ENCODE measurements at places on chromosomes 16 and 17.

- no peak for DNase-seq
These were observed 37.9 kb downstream of the PIGL start for GRCh38 chr17:16254773-16255400.

DNA sequence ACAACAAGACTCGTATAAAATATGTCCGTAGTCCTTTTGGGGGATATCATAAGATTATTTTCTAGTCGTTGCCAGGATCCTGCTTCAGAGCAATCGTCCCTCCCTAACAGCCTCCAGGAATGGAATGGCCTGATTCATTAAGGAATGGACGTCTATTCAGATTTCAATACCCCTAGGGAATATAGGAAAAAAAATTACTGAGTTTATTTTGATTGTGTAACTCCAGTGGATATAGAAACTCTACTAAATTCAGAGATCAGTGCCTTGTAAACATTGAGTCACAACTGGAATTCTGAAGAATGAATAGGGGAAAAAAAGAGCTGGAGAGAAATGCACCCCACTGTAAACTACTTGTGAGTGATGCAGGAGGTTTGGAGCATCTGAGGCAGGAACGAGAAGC lies 1171.5 kb upstream of the GOT2 start:
- no peak for DNase-seq

GRCh38 chr16:9334103-9334502 lies 242.7 kb downstream of the HAPSTR1 start:
- no peak for DNase-seq

- no peak for DNase-seq
These were observed 5.8 kb upstream of the RPRML start for GRCh38 chr17:46984892-46985291.

DNA sequence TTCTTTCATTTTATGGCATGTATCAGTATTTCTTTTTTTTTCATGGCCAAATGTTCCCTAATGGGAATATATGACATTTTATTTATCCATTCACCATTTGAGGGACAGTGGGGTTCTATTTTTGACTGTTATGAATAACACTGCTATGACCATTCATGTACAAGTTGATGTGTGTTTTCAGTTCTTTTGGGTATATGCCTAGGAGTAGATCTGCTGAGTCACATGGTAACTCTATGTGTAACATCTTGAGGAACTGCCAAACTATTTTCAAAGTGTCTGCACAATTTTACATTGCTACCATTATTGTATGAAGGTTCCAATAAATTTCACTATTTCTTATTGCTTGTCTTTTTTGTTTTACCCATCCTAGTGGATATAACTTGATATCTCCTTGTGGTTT lies 223.0 kb downstream of the TANC2 start:
- peak; percentile 23 for DNase-seq

DNA sequence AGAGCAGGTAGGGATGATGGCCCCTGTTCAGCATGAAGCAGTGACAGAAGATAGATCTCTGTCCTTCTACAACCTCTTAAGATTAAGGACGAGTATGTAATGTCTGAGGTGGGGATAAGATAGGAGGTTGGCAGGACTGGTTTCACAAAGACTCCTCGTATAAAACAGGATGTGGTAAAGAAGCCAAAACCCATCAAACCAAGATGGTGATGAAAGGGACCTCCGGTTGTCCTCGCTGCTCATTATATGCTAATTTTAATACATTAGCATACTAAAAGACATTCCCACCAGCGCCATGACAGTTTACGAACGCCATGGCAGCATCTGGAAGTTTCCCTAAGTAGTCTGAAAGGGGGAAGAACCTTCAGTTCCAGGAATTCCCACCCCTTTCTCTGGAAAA lies 27.3 kb downstream of the MIS12 start:
- peak; percentile 61 for DNase-seq

DNA sequence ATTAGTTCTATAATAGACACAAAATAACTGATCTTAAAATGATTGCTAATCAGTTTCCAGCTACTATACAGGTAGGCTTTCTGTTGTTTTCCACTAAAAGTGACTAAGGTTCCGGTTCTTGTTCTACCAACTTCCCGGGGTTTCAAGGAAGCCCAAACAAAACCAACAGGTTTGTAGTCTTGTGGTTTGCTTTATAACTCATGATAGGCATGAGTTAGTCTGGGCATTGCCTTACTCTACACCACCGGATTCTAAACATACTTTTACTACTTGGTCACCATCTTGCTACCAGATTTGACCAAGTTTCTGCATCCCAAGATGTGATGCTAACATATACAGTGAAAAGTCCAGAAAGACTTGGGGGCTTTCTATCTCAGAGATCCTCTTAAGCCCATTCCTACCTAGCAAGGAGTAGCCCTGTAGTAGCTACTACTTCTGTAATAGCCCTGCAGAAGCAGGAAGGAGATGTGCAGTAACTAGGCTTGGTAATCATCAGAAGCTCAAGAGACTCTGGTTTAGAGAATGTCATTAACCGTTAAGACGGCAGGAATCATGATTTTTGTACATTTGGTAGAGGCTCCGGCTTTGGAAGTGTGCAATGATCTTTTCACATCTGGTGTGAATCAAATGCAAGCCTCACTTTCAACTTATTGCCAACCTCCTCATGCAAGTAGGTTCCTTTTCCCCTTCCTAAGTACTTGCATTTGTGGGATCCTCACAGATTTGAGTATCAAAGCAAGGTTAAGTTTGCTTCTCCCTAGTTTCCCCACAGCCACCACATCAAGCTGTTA lies 1.6 kb downstream of the FAM117A start:
- DNase-seq: peak; percentile 55

- peak; percentile 25 for DNase-seq
These were observed 35.8 kb upstream of the NF1 start for GRCh38 chr17:31058976-31059375.

DNA sequence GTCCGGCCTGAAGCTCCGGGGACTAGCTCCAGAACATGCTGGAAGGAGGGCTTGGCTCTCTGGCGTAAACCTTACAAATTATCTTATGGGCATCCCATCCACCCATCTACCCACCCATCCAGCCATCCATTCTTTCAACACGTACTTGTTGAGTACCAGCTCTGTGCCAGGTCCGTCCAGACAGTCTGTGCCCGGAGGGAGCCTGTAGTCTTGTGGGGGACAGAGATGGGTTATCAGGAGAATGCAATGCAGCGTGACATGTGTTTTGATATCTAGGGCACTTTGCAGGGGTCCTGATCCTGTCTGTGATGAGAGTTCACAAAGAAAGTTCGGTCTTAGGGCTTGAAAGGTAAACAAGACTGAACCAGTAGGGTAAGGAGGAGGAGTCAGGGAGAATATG lies 4.1 kb upstream of the SLC13A2 start:
- no peak for DNase-seq

GRCh38 chr17:39166437-39167335 lies 725 bp upstream of the ARL5C start:
- peak; percentile 72 for DNase-seq

- DNase-seq: no peak
These were observed 195.2 kb upstream of the KIF2B start for GRCh38 chr17:53627511-53627910.

DNA sequence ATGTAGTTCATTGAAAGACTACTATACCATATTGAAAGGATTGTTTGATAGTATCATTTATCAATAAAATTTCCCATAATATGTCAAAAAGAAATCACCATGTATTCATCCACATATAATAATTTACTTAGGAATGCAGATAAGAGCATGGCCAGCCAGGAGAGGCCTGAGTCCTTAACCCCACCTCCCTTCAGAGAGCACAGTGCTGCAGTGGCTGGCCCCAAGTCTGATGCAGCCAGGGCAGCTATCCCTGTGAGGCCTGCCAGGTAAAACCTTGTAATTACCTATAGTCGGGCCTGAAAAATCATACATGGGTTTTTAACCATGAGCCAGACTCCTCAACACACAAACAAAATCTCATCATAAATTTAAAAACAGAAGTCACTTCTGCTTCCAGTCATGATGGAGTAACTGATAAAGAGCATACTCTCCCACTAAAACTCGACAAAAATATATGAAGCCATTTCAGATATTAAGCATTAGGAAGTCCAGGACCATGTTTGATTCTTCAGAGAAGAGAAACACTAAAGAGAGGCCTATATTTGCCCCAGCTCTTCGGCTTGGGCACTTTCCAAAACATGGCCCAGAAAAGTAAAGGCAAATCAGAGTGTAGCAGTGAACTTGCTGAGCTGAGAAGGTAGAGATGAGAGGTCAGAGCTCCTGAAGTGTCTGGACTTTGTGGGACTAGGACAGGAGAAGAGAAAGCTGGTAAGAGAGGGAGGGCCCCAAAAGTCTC lies 40.9 kb upstream of the CCNF start:
- no peak for DNase-seq

GRCh38 chr17:33049781-33050414 lies 58.3 kb downstream of the SPACA3 start:
- DNase-seq: peak; percentile 65

- no peak for DNase-seq
These were observed 139.6 kb downstream of the CDK5R1 start for GRCh38 chr17:32626379-32626791.

DNA sequence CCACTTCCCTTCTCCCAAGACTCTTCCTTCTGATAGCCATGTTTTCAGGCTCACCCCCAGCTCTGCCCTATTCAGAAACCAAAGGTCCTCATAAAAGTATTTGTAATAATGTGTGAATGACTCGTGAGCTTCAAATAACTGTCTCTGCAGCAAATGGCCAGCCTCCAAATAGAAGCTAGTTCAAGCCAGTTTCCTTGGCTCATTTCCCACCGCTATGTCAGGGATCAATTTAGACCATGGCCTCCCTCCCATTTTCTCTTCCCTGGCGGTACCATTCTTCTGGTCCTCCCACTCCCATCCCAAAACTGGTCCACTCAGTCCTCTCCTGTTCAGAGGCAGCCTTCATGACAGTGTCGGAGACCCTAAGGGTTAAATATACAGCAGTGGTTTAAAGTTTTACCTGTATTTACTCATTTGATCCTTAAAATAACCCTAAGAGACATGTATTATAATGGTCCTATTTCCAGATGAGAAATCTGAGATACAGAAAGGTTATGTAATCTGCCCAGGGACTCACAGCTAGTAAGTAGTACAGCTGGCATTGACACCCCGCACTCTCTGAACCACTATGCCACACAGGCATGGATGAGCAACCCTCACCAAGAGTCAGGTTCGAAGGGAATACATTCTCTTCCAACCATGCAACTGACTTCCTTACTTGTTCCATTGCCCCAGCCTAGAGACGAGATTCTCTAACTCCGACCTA lies 42.9 kb downstream of the GAS7 start:
- DNase-seq: no peak

DNA sequence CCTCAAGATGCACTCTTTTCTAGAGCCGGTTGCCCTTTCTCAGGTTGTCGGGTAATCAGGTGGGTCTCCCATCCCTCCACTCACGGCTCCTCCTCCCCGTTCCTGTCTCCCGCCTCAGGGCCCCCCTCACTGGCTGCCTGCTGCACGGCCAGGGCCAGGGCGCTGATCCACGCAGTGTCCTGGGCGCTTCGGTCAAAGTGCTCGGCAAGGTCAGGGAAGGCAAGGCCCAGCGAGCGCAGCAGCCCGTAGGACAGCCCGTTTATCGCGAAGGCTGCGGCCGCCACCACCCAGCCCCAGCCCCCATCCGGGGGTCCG lies 753 bp downstream of the SLC16A11 start:
- no peak for DNase-seq

- no peak for DNase-seq
These were observed 416.3 kb upstream of the MAF start for GRCh38 chr16:80016731-80017326.

- DNase-seq: no peak
These were observed 19.5 kb downstream of the MRM3 start for GRCh38 chr17:801660-802059.

Data from OCI-M1 (cell line).